ENCODE measurements at places on chromosomes 1 and 21. TPM values are rescaled to one million over a fixed set of nuclear protein-coding genes. Genes with fewer than 3 reads are reported as not detected.

The SFN gene
- polyA plus RNA-seq: 1,075 TPM

The TOMM40L gene
- polyA plus RNA-seq: 10.5 TPM

The A3GALT2 gene
- 0.04 TPM for polyA plus RNA-seq

The KCNE1 gene
- 0.04 TPM for polyA plus RNA-seq

The S100A7 gene
- polyA plus RNA-seq: 115 TPM

The CLCA1 gene
- polyA plus RNA-seq: not detected

The LRRC38 gene
- polyA plus RNA-seq: 0.09 TPM

The CHODL gene
- 0.22 TPM for polyA plus RNA-seq

The PDIK1L gene
- polyA plus RNA-seq: 2.6 TPM

The CACHD1 gene
- 2.9 TPM for polyA plus RNA-seq

The ROR1 gene
- 1.1 TPM for polyA plus RNA-seq

The CALML6 gene
- 0.22 TPM for polyA plus RNA-seq

The FMO4 gene
- polyA plus RNA-seq: 2.3 TPM

The NBPF1 gene
- polyA plus RNA-seq: 3.5 TPM

The RBP7 gene
- polyA plus RNA-seq: 66.9 TPM

The FMOD gene
- polyA plus RNA-seq: 4.4 TPM

The KDM1A gene
- 32.0 TPM for polyA plus RNA-seq

The OR6F1 gene
- not detected for polyA plus RNA-seq

The WNT2B gene
- 2.2 TPM for polyA plus RNA-seq

The TTC24 gene
- polyA plus RNA-seq: not detected

The PPT1 gene
- polyA plus RNA-seq: 25.1 TPM

The DNAJC28 gene
- polyA plus RNA-seq: 1.2 TPM

The TMEM35B gene
- polyA plus RNA-seq: 7.0 TPM

The PGLYRP4 gene
- polyA plus RNA-seq: 3.3 TPM

The MYOG gene
- polyA plus RNA-seq: not detected

The SELP gene
- 2.1 TPM for polyA plus RNA-seq
